Cardiac fibroblast (primary cell): ENCODE measurements at places on chromosomes 4 and X.

DNA sequence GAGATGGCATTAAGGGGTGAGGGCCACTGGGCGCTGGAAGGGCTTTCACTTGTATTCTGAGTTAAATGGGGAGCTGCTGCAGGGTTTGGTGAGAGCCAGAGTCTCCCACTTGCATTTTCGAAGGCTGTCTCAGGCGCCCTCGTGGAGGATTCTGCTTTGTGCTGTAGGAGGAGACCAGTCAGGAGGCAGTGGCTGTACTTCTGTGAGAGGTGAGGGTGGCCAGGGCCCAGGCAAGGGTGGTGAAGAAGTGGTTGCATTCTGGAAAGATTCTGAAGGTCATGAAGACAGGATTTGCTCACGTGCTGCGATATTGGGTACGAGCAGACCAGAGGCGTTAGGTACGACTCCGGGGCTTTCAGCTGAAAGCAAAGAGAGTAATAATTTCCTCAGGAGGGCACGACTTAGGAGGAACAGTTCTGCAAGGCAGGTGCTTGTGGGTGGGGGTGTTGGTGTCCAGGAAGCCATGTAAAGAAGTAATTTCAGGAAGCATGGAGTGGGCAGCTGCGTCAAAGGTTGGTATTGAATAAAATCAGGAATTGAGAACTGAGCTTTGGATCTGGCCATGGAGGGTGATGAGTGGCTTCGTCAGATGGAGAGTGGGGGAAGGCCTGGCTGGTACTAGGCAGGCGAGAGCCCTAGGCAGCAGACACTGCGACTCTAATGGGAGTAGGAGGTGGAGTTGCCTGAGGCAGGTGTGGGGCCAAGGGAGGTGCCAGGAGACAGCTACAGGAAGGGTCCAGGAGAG, 18.2 kb downstream of the PIGG start:
- DNase-seq: no peak

GRCh38 chrX:39670281-39670680, 427.5 kb downstream of the BCOR start:
- DNase-seq: no peak

- no peak for DNase-seq
These were observed 16.9 kb upstream of the ARMCX2 start for GRCh38 chrX:101676571-101676970.

DNA sequence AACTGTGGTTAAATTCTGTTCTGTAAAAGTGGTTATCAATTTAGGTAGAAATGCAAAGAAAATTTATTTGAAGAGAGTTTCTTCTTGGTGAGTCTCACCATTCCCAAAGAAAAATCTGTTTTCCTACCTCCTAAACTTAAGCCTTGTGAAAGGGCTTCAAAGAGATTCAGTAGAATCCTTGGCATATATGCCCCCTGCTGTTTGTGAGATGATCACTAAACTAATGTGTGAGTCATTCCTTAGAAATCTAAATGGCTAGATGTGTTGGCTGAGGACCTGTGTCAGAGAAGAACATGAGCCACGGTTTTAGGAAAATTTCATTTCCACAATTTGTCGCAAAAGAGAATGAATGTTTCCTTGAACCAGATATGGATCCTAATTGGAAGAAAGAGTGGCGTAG, 260.9 kb downstream of the SLC7A11 start:
- DNase-seq: peak; percentile 62

DNA sequence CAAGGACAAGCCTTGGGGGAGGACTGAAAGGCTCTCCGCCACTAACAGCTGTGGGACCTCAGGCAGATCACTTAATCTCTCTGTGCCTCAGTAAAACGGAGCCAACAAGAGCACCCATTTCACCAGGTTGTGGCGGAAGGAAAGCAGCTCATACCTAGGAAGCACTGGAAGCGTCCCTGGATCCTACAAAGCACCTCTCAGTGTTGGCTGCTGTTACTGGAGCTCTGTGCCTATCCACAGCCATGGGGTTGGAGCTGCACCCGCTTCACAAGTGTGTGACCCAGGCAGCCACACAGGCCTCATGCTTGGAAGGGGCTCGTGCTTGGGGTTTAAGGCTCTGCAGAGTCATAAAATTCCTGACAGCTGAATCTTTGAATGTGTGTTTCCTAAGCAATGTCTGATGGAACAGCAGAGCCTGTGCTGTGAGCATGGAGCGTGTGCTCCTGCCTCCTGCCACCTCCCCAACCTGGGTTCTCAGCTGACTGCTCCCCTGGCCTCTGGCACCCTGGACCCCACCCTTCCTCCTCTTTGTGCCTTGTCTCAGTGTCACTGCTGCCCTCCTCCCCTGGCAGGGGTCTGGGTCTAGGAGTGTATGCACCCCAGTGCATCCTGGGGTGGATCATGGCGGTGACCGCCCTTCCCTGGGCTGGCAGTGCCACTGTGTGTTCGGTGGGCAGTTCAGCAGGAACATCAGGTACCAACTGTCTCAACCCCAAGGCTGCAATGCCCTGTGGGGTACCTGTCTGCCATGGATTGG, 14.4 kb upstream of the MAN2B2 start:
- DNase-seq: no peak

DNA sequence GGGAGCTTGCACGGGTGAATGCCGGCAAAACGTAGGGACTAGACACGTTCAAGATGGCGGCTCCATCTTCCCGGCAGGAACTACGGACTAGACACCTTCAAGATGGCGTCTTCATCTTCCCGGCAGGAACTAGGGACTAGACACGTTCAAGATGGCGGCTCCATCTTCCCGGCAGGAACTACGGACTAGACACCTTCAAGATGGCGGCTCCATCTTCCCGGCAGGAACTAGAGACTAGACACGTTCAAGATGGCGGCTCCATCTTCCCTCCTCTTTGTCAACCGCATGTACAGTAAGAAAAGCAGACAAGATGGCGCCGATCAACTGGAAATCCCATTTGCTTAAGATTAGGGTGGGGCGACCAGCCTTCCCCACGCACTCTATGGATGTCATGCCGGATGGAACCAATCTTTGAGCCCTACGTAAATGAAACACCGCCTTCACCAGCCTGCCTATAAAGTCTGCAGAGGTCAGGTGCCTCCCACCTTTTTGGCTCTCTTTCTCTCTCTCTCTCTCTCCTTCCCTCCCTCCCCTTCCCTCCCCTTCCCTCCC, 222.4 kb downstream of the CRLF2 start:
- DNase-seq: peak; percentile 86

GRCh38 chrX:12999422-12999821, 24.5 kb downstream of the TMSB4X start:
- DNase-seq: no peak

GRCh38 chrX:149571770-149572169, 15.5 kb downstream of the MAGEA9B start:
- no peak for DNase-seq

DNA sequence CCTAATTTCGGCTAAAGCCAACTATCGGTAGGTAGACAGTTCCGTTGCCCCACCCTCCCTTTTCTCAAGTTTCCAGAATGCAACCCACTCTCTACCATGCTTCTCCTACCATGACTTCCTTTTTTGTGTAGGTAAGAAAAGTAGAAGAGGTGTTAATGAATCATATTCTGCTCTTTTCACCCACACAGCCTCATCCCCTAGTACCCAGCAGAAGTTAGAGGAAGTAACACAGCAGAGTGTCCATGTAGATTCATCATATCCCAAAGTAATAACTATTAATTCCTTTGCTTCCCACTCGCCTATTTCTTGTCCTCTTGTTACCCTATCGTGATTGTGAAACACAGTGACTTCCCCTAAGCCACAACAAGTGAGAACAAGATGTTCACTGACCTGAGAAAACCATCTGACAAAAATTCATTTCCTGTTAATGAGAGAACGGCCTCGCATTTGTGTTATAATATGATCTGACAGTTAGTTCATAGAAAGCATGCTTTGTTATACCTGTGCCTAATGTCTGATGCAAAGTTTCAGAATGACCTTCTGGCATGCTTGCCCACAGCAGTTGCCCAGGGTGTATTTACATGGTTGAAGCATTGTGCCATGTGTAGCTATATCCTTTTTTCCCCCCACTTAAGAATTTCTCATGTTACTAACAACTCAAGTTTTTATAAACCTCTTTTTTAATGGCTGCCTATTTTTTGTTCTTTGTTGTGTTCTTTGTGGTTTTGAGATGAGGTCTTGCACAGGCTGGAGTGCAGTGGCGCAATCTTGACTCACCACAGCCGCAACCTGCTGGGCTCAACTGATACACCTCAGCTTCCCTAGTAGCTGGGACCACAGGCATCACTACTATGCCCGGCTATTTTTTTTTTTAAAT, 185.6 kb downstream of the RAP1GDS1 start:
- peak; percentile 64 for DNase-seq

DNA sequence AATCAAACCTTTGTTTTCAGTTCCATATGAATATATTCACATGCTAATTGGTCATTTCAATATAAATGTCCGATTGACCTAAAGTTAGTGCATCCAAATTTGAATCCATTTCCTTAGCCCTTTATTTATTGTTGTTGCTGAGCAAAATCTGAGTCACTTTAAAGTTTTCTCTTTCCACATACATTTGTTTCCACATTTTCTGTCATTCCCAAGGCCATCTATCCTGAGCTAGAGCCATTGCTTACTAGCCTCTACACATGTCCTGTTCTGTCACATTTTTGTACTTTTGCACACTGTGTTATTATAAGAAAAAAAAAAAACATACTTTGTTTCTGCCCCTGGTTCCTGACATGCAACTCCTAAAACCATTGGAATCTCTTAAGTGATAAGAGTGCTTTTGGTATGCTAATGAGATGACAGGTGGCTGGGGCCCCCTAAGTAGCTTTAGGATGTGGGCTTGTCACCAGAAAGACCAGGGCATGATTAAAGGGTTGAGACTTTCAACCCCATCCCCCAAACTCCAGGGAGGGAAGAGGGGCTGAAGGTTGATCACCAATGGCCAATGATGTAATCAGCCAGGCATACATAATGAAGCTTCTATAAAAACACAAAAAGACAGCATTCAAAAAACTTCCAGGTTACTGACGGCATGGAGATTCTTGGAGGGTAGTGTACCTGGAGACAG, 353.3 kb upstream of the MAGEB16 start:
- no peak for DNase-seq

GRCh38 chr4:48542888-48543287, 52.8 kb downstream of the ZAR1 start:
- no peak for DNase-seq

- DNase-seq: no peak
These were observed 81.8 kb downstream of the TEX11 start for GRCh38 chrX:70826715-70827114.

DNA sequence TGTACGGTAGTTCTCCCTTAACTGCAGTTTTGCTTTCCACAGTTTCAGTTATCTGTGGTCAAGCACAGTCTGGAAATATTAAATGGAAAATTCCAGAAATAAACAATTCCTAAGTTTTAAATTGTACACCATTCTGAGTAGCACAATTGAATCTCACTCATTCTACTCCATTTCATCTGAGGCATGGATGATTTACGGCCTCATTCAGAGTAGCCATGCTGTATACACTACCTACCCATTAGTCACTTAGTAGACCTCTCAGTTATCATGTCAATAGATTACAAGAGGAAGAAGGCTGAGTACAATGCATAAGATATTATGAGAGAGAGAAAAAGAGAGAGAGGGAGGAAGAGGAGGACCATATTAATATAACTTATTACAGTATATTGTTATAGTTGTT, 77.5 kb downstream of the ENOX2 start:
- no peak for DNase-seq

- DNase-seq: no peak
These were observed 161.9 kb upstream of the STK26 start for GRCh38 chrX:131861088-131861787.

GRCh38 chr4:120769227-120769626, 153.3 kb downstream of the PRDM5 start:
- peak; percentile 70 for DNase-seq

GRCh38 chr4:147674496-147674895, 9.5 kb downstream of the PRMT9 start:
- no peak for DNase-seq

DNA sequence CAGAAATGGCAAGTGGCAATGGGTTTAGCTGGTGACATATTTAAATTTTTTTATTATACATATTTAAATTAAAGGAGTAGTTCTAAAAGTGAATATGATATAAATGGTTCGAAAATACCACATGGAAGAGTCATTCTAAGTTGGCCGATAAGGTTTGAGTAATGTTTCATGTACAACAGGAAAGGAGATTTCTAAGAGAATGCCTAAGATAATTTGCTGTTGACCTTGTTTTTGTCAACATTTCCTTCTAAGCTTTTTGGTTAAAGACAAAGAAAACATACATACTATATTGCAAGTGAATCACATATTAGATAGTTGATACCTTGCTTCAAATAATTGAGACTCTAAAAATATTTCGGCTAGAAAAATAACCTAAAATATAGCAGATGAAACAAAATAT, 526.6 kb upstream of the SLIT2 start:
- DNase-seq: peak; percentile 35

DNA sequence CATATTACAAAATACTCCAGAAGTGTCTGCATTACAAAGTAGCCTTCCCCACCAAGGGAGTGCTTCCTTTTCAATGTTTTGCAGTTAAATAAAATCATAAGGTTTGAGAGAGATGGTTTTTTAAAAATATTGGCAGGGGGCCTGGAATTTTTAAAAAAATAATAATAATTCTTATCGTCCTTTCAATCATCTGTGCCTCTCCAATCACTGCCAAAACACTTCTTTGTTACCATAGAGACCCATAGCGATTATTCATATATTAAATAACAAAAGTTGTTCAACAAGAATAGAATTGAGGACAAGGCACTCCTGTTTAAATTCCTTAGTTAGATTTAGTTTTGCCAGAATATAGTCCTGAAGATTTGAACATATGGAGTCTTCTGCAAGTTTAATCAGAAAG, 203.1 kb downstream of the FAT4 start:
- no peak for DNase-seq

GRCh38 chr4:1300466-1301455, 11.1 kb downstream of the MAEA start:
- peak; percentile 78 for DNase-seq

- DNase-seq: no peak
These were observed 75.2 kb upstream of the EXOC1L start for GRCh38 chr4:55744369-55744768.

- no peak for DNase-seq
These were observed 190.3 kb downstream of the DHX15 start for GRCh38 chr4:24394041-24394440.

- peak; percentile 18 for DNase-seq
These were observed 128.4 kb downstream of the ZMAT1 start for GRCh38 chrX:101803451-101803850.

DNA sequence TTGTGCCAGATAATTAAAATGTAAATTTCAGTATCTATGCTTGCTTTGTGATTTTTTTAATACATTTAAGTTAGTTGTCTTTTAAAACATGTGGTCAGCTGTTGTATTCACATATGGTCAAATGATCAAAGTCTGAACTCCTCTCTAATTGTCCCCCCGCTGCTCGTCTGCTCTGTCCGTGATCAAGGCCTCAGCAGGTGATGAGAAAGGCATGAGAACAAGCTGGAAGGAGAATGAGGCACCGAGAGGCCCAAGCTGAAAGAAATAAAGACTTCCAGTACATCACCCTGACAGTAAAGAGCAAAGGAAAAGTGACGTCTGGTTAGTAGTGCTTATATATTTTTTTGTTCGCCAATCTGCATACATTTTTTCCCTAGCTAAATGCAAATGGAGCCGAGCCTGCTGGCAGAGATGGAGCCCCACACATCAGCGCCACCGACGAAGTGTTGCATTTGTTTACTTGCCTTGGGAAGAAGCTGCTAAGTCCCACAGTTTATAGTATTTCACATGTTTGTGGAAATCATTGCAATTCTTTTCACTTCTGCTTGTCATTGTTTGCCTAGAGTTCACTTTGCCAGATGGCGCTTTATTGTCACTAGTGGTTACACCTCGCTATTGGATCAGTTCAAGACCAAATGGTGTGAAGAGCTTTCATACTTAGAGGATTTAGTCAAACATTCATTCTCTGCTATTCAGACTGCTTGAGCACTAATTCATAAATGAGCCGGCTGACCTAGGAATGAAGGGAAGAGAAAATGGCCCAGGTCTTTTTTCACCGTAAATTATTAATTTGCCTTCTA, 181.5 kb downstream of the ZIC3 start:
- DNase-seq: no peak
